NCI-H187 (cell line): ENCODE measurements at places on chromosomes 5 and 9.

DNA sequence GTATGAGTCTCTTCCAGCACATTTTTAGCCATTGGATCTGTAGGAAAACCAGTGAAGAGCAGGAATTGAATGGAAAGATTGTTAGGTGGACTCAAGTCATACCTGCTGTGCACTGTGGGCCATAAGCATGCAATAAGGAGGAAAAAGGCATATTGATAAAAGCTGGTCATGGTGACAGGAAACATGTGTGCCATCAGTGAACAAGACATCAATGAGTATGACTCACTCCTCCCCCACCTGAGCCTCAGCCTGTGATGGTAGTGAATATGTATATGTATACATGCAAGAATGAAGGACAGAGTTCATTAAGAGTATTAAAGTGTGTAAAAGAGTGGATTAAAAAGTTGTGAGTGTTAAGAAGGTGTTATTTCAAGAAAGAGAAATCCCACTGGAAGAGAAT, 164.5 kb downstream of the TMEM38B start:
- no peak for DNase-seq

GRCh38 chr5:78533356-78533755, 115.2 kb downstream of the LHFPL2 start:
- DNase-seq: no peak

DNA sequence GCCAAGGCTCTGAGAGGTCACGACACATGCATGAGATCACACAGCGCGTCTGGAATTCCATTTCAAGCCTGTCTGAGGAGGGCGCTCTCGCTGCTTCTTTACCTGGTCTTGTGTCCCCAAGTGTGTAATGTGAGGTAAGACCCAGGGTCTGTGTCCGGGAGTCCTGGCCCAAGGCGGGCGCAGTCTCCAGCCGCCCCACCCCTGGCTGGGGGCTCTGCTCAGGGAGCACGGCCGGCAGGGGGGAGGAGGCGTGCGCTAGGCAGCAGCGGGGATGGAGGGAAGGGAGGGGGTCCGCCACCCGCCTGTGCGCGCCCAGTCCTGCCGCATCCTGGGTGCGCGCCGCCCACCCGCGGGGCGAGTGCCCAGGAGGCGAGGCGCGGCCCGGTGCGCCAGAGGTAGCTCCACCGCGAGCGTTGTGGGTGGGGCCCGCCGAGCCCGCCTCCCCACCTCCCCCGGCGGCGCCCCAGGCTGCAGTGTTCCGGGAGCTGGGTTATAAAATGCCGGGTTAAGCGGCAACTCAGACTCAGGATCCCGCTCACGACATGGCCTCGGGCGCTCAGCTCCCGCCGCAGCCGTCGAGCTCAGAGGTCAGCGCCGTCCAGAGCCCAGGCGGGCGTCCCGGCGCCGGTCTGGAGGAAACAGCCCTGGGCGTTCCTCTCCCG, at the start of gene CCNI2:
Gene CCNI2 (plus strand): TSS at position 473 of the 662 bp plus-strand sequence. CDS start 70 bp downstream, at position 543.
- no peak for DNase-seq

DNA sequence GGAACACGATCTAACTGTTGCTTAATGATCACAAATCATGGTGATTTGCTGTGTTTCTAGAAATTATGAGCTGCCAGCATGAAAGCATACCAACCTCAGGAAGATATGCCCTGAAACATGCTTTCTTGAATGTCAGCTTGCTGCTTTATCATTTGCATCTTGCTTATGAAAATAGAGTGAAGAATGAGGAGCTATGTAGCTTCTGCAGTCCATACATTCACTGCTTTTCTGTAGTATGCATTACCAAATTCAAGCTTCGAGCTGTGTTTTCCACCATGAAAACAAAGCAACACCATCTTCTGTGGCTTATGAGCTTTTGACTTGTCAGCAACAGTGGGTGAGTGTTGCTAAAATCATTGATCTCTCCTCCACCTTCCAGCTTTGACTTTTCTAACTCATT, 16.5 kb downstream of the F2RL2 start:
- no peak for DNase-seq

DNA sequence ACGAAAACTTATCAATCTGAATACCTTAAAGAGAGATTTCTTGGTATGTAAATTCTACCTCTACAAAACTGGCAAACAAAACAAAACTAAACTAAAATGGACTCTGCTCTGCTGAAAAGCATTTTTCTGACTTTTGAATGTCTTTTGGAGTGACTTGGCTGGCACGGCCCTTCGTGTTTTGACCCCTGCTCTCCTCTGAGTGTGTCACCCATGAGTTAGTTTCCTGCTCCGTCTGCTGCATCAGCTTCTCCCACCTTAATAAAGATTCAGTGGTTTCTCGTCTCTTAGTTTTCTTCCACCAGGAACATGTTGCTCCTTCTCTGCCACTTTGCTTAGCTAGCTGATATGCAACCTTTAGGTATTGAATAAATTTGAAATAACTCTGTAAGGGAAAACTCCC, 1084.0 kb upstream of the CDH18 start:
- DNase-seq: no peak

DNA sequence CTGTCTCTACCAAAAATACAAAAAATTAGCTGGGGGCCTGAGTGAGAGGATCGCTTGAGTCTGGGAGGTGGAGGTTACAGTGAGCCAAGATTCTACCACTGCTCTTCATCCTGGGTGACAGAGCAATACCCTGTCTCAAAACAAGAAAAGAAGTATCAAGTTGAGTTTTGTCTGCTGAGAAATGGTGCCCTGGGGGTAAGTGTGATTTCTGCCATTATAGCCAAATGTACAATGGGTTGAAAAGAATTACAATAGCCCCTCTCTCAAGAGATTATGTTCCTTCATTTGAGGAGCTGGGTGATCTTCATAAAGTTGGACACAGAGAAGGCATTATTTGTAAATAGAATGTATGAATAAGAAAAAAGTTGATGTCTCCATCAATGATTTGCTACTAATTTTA, 189.4 kb downstream of the GOLPH3 start:
- no peak for DNase-seq

GRCh38 chr5:58294598-58295305, 165.1 kb downstream of the PLK2 start:
- no peak for DNase-seq

DNA sequence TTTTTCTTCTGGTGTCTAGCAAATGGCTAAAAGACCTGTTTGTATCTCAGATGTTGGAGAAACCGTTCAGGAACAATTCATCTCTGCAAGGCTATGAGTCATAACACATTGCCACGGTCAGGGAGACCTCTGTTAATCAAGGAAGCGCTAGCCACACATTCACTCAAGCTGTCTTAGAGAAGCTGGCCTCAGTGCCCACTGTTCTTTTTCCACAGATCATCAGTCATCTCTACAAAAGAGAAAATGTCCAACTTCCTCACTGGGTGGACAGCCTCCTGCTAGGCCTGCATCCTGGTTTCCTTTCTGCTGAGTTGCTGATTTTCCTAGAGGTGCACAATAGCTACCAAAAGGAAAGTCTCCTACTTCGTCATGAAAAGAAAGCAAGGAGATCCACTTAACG, 360.5 kb downstream of the BNC2 start:
- DNase-seq: no peak

- DNase-seq: no peak
These were observed 2076.0 kb upstream of the CDH9 start for GRCh38 chr5:29114331-29114768.

DNA sequence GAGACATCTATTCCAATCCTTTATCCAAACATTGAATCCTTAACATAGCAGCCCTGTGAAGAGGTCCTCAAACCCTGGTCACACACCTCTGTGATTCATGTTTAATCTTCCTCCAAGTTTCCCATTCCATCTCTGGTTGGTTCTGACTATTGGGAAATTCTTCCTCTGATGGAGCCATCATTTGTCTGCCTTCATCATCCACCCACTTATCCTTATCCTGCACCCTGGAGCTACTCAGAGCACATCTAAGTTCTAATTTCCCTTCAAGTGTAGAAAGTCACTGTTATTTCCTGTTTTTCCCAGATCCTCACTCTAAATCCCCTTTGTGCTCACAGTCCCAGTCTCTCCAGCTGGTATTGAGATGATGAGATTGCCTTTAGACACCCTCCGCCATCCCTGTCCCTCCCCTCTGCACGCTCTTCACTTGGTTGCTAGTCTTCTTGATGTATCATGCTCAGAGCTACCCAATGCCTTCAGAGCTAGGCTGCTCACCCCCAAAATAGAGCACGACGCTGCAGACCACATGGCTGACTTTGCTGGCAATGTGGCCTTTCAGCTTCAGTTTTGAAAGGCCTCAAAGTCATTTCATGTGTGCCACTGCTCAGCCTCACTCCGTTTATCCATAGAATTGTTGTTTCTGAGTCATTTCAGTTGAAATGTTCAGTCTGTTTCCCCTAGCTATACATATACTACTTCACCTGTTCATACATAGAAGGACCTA, 154.3 kb downstream of the PALM2AKAP2 start:
- no peak for DNase-seq

DNA sequence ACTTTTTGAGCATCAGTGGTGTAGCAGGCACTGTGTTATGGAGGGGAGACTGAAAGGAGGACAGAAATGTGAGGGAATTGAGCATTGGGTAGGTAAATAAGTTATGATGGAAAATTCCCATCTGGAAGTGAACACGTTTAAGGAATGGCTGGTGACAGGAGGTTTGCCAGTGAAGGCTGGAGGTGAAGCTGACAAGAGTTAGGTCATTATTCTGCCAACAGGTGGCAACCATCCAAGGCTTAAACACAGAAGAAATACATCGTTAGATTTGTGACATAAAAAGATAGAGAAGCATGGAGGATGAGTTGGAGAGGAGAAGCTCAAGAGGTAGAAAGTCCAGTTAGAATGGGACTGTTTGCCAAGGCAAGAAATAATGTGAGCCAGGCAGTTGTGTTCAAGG, 455.3 kb upstream of the SGCD start:
- DNase-seq: no peak

- no peak for DNase-seq
These were observed 40.0 kb upstream of the ABL1 start for GRCh38 chr9:130794923-130795495.

GRCh38 chr9:98522487-98522886, 186.2 kb downstream of the GABBR2 start:
- no peak for DNase-seq

DNA sequence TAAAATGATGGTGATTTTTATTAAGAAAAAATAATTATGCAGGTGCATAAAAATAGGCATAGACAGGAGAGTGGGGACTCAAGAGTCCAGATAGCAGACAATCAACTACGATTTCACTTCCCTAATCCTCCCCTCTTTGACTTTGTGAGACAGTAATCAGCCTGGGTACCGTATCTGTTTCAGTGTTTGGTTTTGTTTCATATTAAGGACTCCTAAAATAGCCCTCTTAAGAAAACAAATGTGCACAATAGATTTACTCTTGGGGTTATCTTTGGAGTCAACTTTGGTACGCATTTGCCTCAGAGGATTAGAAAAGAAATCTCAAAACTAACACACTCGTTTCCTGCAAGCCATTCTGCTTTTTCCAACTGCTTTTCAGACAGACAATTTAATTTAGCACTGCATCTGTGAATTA, 96.3 kb downstream of the ZNF608 start:
- DNase-seq: no peak

DNA sequence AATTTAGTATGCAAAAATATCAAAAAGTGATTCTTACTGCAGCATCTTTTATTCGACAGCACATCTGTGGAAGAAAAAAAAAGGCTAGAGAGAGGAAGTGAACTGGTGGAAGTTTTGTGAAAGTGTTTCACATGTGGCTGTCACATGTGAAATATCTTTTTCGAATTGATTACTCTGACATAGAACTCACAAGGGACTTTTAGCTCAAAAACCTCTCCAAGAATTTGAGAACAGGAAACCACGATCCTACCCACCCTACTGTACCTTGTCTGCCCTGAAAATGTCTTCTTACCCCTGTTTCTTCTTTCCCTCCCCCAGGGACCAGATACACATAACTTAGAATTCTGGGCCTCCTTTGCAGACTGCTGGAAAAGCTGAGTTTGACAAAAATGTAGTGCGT, 106.5 kb upstream of the PRRC1 start:
- DNase-seq: no peak

DNA sequence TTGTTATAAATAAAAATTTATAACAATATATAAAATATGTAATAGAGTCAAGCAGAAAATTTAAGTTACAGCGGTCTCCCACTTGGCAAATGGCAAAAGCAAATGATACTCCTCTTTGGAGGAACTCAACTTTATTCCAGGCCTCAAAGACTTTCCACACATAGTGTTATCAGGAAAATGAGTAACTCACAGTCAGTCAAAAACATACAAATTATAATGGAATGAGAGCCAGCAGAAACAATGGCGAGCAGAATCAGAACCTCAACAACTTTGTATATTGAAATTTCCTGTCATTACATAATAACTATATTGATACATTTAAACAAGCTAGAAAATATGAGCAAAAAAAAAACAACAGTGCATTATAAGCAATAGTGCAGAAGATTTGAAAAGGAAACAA, 45.2 kb downstream of the ABLIM3 start:
- no peak for DNase-seq

DNA sequence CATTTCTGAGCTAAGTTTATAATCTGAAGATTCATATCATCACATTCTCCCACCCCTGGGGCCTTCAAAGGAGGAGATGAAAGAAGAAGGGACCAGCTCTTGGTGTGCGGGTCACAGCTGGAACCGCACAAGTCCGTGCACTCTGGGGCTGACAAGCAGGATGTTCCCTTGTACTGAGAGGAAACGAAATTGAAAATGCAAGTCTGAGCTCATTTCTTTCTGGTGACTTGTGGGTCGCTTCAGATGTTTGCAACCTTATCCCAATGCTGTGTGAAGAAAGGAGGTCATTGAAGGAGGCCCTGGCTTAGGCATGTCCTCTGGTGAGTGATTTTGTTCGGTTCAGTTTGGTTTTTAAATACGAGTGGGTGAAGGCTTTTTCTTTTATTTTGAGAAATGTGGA, 59.6 kb downstream of the C9orf152 start:
- no peak for DNase-seq

GRCh38 chr5:67435032-67435431, 238.4 kb upstream of the CD180 start:
- no peak for DNase-seq

- no peak for DNase-seq
These were observed 71.3 kb downstream of the LIX1 start for GRCh38 chr5:97071101-97071500.

- no peak for DNase-seq
These were observed 5.8 kb downstream of the GM2A start for GRCh38 chr5:151258816-151259215.

DNA sequence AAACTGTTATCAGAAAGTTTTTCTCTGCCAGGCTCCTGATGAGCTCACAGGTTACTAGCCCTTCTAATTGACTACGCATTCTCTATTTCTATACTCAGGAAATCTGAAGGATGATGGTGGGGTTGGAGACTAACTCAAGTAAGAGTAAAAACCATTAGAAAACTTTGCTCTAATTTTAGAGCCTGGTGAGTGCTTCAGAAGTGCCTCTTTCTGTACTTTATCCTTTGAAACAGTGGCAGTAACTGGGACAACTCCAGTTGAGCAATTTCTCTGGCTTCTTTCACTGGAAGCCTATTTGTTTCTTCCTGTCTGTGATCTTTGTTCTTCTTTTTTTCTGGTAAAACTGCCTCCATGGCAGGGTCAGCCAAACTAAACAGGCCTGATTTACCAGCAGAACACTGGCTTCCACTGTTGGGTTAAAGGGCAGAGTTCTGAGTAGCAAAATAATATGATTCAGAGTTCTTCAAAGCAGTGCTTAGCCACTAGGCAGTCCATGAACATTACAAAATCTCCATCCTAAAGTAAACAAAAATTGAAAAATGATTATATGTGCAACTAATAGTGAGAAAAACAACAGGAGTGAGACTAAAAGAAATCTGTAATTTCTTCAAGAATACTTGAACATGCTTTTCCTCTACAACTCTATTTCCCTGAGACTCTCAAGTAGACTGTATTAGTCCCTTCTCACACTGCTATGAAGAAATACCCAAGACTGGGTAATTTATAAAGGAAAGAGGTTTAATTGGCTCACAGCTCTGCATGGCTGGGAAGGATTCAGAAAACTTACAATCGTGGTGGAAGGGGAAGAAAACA, 79.8 kb downstream of the MROH2B start:
- no peak for DNase-seq

GRCh38 chr5:43854697-43855292, 251.8 kb downstream of the NNT start:
- no peak for DNase-seq
